ENCODE measurements at places on chromosomes 1 and 21. TPM values are rescaled to one million over a fixed set of nuclear protein-coding genes. Genes with fewer than 3 reads are reported as not detected.
A peak's percentile ranks its signal among the peaks of the same experiment; 100 is the strongest.

Gene ACTL8
- total RNA-seq = not detected

Gene CAMK2N1
- total RNA-seq = 3.9 TPM

- no peaks in the 10 kb centered on the region for H3K4me1 ChIP-seq
- no peaks in the 10 kb centered on the region for H3K36me3 ChIP-seq
- no peak overlapping the region for H3K4me3 ChIP-seq
- H3K27ac ChIP-seq = no peak overlapping the region
Measured at GRCh38 chr1:219359126-219359525, 185.4 kb downstream of the LYPLAL1 start.

DNA sequence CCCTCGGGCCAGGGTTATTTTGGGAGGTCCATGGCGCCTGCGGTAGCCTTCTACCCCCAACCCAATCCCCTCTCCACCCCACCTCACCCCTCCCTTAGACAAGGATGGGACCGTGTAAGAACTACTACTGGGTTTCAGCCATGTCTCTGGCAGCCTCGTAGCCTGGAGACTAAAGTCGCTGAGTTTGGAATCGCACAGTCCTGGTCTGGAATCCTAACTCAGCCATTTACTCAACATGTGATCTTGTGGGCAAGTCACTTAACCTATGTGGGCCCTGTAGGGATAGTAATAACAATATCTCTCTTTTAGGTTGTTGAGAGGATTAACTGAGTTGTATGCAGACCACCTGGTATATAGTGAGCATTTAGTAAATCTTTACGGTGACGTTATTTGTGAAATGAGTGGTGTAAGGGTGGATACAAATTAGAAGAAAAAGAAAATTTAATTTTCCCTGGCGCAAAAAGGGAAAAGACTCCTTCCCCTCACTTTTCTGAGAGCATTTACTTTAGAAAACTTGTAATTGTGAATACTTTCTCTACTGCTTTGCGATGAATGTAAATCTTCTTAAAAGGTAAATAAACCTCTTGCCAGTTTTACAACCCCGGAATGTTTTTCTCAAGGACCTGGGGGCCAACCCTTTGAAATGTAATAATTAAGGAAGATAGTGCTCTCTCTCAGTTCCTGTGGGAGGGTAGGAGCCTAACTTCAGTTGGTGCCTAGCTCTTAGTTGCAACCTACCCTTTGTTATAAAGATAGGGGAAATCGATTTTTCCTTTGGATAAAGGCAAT, 615 bp upstream of the MRPS15 start:
- peak overlapping the region; percentile 69 for H3K4me3 ChIP-seq
- peaks cover 4% of the 10 kb centered on the region for H3K36me3 ChIP-seq
- H3K4me1 ChIP-seq = peaks cover 8% of the 10 kb centered on the region
- peak overlapping the region; percentile 96 for H3K27ac ChIP-seq

GRCh38 chr21:22421416-22422180, 1423.4 kb downstream of the NCAM2 start:
- no peak for DNase-seq
- no peaks in the 10 kb centered on the region for H3K4me1 ChIP-seq
- no peak overlapping the region for H3K27ac ChIP-seq
- H3K36me3 ChIP-seq = no peaks in the 10 kb centered on the region

GRCh38 chr1:119882132-119883049, 13.9 kb downstream of the ADAM30 start:
- H3K4me3 ChIP-seq = no peak overlapping the region
- no peaks in the 10 kb centered on the region for H3K36me3 ChIP-seq
- no peak for DNase-seq
- no peak overlapping the region for H3K27ac ChIP-seq
- H3K27me3 ChIP-seq = no peaks in the 10 kb centered on the region

GRCh38 chr1:55694310-55694801, 479.2 kb upstream of the USP24 start:
- H3K4me1 ChIP-seq = no peaks in the 10 kb centered on the region
- no peak for DNase-seq
- H3K27me3 ChIP-seq = no peaks in the 10 kb centered on the region
- H3K4me3 ChIP-seq = no peak overlapping the region
- no peaks in the 10 kb centered on the region for H3K36me3 ChIP-seq

DNA sequence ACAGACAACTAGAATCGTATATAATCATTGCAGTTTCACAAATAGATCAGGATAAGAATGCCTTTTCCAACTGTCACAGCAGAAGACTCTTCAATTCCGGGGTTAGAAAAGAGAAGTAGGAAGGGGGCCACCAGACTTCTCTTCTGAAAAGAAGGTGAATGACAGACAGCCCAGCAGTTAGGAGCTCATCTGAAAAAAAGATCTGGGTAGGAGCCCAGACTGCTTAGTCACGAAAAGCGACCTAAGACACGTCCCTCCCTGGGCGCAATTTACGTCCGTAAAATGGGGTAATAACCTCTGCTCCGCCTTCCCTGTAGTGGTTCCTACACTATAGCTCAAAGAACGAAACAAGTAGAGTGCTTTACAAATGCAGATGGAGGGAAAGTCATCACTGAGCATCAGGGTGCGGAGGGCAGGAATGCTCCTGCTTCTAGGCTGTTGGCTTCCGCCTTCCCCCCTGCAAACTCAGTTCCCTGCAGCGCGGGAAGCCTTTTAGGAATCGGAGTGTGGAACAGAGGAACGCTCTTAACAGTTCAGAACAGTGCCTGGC, 582 bp downstream of the ORC1 start:
- H3K27ac ChIP-seq = peak overlapping the region; percentile 93
- H3K4me1 ChIP-seq = peaks cover 32% of the 10 kb centered on the region
- H3K27me3 ChIP-seq = no peaks in the 10 kb centered on the region
- peaks cover 30% of the 10 kb centered on the region for H3K36me3 ChIP-seq
- DNase-seq = no peak
- H3K4me3 ChIP-seq = peak overlapping the region; percentile 70
